ENCODE measurements at places on chromosomes 1 and 21.
A peak's percentile ranks its signal among the peaks of the same experiment; 100 is the strongest.

GRCh38 chr1:233337505-233337904, 10.0 kb downstream of the MAP3K21 start:
- DNase-seq: no peak

DNA sequence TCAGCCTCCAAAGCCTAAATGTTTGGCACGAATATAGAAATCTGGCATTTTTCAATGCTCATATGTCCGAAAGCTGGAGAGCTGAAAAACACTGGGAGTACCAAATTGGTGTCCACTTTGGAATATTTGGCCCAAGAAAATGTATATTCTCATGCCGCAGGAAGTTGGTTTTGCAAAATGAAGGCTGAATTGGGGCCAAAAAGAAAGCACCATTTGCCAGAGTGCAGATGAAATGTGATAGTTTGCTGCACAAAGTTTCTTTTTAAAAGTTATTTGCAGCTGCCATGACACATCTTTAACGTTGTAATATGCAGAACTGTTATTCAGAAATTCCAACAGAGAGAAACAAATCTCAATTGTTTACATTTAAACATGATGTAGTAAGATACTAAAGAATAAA, 124.2 kb upstream of the LYPLAL1 start:
- no peak for DNase-seq

- peak; percentile 65 for DNase-seq
Measured at GRCh38 chr21:33908760-33909159, 6.8 kb downstream of the ATP5PO start.

DNA sequence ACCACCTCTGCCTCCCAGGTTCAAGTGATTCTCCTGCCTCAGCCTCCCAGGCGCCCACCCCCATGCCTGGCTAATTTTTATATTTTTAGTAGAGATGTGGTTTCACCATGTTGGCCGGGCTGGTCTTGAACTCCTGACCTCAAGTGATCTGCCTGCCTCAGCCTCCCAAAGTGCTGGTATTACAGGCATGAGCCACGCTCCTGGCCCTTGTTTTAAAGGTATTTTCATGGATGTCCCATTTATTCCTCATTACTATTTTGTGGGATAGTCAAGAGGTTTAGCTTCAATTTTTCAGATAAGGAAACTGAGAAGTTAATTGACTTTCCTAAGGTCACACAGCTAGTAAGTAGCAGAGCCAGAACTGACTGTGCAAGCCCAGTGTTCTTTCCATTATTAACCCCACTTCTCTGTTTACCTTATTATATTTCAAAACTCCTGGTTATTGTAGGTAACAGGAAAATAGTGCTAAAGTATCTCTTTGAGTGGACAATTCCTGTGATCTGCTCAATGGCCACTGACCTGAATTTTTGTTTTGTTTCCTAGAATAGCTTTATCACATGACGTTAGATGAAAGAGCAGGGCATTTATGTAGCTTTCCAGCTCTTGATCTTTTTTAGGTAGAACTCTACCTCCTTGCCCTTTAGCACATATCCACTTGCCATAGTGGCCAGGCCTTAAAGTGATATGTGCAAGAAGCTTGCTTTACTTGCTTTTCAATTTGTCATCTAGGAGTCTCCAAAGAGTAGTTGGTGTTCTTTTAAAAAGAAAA, 13.6 kb downstream of the ZYG11B start:
- DNase-seq: no peak

DNA sequence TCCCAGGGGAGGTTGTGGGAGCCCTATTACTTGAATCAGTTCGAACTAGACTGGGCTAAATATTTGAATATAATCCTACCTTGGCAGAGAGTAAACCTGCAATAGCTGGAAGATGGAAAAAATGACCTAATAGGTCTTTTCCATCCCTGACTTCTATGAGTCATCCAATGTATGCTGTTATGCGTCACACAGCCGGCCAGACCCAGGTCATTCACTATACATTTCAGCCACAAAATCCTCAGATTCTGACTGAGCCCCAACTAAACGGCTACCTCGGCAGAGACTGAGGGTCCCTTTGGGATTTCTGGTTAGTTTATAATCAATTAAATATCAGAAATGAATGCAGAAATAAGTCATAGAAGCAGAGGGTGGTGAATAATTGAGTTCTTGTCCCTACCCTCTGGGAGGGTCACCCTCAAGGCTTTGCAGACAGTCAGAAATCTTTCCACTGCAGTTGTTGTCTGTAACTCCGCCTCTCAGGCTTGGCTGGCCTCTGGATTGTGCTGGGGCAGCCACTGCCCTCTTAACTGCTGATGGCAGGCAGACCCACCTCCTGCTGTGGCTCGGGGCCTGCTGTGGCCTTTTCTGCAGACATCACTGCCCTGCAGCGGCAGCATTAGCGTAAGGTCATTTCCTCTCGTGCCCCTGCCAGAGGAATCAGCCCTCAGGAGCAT, 240.5 kb downstream of the TGFB2 start:
- no peak for DNase-seq

GRCh38 chr1:93828367-93828755, 50.6 kb downstream of the DNTTIP2 start:
- DNase-seq: no peak

GRCh38 chr21:43290421-43291346, 121.9 kb downstream of the CRYAA start:
- no peak for DNase-seq

DNA sequence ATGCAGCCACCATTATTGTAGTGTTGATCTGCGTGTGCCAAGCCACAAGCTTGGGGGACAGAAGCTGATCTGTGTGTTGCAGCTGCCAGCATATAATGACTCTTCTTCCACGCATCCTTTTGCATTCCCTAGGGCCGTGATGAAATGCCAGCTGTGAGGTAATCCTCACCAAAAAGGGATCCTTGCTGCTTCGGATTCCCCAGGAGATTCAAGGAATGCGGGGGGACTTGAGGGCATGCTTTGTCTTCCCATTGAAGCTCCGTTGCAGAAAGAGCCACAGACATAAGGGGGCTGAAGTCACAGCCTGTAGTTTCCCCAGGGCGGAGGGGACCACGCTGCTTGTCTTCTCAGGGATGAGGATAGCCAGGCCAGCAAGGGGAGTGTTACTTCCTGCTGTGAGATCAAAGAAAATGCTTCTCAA, 281.6 kb upstream of the FMN2 start:
- no peak for DNase-seq

DNA sequence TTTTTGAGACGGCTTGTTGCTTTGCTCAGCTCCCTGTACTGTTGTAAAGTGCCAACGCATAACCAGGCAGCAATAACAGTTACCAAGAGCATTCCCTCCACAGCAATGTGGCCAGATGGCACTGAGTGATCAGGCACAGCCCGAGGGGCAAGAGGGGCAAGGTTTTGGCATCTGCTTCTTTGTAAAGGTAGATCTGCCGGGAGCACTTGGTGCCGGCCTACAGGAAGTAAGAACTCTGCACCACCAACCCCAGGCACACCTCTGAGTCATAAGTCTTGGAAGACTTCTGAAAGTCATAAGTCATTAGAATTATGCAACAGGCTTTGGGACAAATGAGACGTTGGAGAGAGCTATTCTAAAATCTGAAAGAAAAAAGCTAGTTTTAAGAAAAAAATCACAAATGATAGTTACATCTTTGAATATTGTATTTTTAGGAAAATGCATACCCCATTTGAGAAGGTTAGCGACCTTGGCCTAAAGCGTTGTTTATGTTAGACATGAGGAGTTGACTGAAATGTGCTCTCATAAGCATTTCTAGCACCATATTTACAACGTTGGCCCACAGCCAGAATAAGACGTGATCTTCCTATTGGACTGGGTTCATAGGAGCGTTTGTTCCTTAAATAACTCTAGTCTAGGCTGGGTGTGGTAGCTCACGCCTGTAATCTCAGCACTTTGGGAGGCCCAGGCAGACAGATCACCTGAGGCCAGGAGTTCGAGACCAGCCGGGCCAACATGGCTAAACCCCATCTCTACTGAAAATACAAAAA, 37.7 kb upstream of the MAP10 start:
- DNase-seq: no peak

GRCh38 chr1:221718381-221719277, 23.3 kb downstream of the DUSP10 start:
- no peak for DNase-seq

GRCh38 chr1:67355745-67356424, 48.2 kb downstream of the IL12RB2 start:
- no peak for DNase-seq

DNA sequence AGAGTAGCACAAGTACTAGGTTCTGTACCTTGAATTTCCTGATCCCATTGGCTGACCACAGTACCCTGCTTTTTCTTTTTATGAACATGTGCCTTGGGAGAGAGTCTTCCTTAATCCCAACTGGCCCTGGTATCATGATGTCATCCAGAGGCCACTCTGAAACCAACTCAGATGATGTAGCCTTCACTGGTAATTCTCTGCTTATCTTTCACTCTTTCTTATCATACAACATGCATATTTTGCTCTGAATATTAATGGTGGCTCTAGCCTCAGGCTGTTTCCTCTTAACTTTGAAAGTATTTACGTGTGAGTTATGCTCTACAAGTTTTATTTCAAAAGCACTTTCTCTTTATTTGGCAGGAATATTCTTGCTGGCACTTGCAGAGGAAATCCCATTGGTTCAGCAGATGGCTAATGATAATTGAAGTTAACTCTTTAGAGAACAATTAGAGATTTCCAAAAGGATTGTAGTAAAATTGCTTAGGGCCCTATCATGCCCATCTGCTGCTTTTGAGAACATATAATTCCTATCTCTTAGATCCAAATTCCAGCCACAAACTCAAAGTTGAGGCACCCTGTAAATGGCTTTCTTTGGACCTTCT, 86.1 kb downstream of the PTGER3 start:
- DNase-seq: no peak

All from stimulated activated CD4-positive, alpha-beta T cell treated with anti-CD3 and anti-CD28 coated beads, TNF-alpha, amount 100 ng/mL, for 48 hours (primary cell).